Effector memory CD8-positive, alpha-beta T cell (primary cell): ENCODE measurements at places on chromosomes 4 and X.

GRCh38 chrX:72094894-72095293 is 36.8 kb downstream of the RTL5 start:
- H3K36me3 ChIP-seq = peaks cover 18% of the 10 kb centered on the region
- peak; percentile 68 for DNase-seq
- H3K27ac ChIP-seq = peak overlapping the region; percentile 92
- H3K27me3 ChIP-seq = no peaks in the 10 kb centered on the region

DNA sequence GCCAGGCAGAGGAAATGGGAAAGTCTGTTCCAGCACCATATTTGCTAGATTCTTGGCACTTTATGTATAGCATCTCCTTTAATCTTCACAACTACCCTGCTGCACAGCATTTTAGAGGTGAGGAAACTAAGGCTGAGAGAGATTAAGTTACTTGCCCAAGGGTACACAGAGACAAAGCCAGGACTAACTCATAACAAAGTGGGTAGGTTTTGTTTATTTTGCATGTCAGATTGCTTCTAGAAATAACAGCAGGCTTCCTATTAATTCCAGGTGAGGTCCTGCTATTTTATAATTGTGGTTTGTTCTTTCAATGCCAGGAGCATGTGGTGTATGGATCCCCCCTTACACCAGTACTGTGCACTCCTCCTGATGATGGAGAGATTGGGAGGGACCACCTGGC is 15.0 kb downstream of the TCEANC start:
- DNase-seq = no peak
- H3K4me3 ChIP-seq = no peak overlapping the region
- peaks cover 1% of the 10 kb centered on the region for H3K4me1 ChIP-seq

- no peaks in the 10 kb centered on the region for H3K36me3 ChIP-seq
- peaks cover 20% of the 10 kb centered on the region for H3K27me3 ChIP-seq
- DNase-seq = no peak
These were observed 67.4 kb upstream of the WDR1 start for GRCh38 chr4:10184041-10184440.

DNA sequence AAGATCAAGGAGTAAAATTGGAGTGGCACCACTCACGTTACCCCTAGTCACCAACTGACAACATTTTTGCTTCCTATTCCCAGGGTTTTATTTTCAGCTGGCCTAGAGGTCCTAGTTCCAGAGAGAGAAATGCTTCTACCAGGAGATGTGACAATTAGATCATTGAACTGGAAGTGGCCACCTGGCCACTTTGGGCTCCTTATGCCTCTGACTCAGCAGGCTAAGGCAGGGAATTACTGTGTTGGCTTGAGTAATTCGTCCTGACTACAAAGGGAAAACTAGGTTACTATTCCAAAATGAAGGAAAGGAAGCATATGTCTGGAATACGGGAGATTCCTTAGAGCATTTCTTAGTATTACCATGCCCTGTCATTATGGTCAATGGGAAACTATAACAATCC is 831.6 kb upstream of the NDST4 start:
- H3K27ac ChIP-seq = no peak overlapping the region
- H3K36me3 ChIP-seq = no peaks in the 10 kb centered on the region
- H3K4me3 ChIP-seq = no peak overlapping the region
- no peak for DNase-seq

GRCh38 chr4:158767451-158767850 is 1.4 kb upstream of the FNIP2 start:
- peak overlapping the region; percentile 96 for H3K4me3 ChIP-seq
- no peak for DNase-seq
- H3K4me1 ChIP-seq = peaks cover 21% of the 10 kb centered on the region
- H3K36me3 ChIP-seq = peaks cover 6% of the 10 kb centered on the region

- H3K36me3 ChIP-seq = no peaks in the 10 kb centered on the region
- H3K4me3 ChIP-seq = no peak overlapping the region
- no peak for DNase-seq
- no peaks in the 10 kb centered on the region for H3K27me3 ChIP-seq
- H3K27ac ChIP-seq = no peak overlapping the region
These were observed 314.5 kb upstream of the RASGEF1B start for GRCh38 chr4:81786063-81786763.

DNA sequence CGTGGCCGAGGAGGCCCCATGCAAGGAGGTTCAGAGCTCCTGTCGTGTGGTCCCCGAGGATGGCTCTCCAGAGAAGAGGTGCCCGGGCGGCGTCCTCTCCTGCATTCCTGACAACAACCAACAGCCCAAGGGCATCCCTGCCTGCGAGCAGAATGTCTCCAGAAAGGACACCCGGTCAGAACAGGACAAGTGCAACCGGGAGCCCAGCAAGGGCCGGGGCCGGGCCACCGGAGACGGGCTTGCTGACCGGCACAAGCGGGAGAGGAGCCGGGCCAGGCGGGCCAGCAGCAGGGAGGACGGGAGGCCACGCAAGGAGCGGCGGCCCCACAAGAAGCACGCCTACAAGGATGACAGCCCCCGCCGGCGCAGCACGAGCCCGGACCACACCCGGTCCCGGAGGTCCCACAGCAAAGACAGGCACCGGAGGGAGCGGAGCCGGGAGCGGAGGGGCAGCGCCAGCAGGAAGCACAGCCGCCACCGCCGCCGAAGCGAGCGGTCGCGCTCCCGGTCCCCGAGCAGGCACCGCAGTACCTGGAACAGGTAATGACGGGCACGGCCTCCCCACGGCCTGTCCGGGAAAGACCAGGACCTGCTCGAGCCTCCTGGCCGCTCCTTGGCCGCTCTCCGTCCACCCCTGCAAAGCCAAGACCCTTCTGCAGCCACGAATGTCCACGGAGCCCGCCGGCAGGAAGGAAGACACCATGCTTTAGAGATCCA is 9.8 kb downstream of the AKAP17A start:
- DNase-seq = no peak
- peak overlapping the region; percentile 51 for H3K27ac ChIP-seq
- H3K4me3 ChIP-seq = peak overlapping the region; percentile 41
- H3K4me1 ChIP-seq = peaks cover 9% of the 10 kb centered on the region
- H3K27me3 ChIP-seq = no peaks in the 10 kb centered on the region
- peaks cover 82% of the 10 kb centered on the region for H3K36me3 ChIP-seq

DNA sequence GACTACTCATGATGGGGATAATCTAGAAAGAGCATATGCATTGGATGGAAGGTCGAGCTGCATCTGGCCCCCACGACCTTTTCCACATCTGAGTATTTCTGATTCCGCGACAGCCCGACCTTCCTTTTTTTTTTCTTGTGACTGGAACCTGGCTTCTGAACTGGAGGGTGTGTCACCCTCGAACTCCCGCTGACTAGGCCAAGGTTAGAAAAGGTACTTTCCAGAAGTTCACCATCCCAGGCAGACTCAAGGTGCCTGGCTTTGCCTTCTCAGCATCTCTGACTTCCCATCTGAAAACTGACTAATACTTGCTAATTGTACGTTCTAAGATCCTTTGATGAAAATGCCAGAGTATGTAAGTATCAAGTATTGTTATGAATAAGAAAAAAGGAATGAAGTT is 49.3 kb upstream of the CD40LG start:
- H3K27me3 ChIP-seq = no peaks in the 10 kb centered on the region
- peaks cover 8% of the 10 kb centered on the region for H3K4me1 ChIP-seq
- no peak overlapping the region for H3K4me3 ChIP-seq
- no peaks in the 10 kb centered on the region for H3K36me3 ChIP-seq

DNA sequence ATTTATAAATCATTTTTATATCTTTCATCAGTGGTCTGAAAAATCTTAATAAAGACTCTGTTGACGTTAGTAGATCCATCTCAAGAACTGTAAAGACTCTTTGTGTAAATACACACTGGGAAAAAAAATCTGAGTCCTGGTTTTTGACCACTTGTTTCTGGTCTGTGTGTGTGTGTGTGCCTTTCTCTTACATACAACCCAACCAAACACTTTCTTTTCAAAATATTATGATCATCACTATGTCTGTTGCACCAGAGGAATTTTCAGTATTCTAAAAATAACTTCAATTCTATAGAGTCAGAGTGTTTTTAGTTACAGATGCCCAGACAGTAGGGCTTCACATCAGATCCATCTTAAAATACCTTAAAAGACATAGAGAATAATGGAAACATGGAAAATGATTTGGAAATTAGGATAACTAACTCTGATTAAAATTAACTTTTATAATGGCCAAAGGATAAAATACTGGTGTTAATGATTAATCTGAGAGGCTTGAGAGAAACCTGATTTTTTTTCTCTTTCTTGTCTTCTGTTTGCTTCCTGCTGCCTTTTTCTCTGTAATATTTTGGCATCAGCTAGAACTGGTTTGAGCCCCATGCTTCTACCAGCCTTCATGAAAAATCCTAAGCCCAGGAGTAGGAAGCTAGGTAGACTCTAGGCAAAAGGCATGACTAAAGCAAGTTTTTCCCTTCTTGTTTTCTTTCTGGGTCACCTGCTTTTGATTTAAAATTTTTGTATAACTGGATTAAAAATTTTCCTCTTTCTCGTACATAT is 99.7 kb downstream of the ATXN3L start:
- H3K4me3 ChIP-seq = no peak overlapping the region
- H3K4me1 ChIP-seq = no peaks in the 10 kb centered on the region
- H3K36me3 ChIP-seq = no peaks in the 10 kb centered on the region
- no peak overlapping the region for H3K27ac ChIP-seq
- no peaks in the 10 kb centered on the region for H3K27me3 ChIP-seq

GRCh38 chr4:158811216-158811540 is 42.4 kb downstream of the FNIP2 start:
- H3K27ac ChIP-seq = no peak overlapping the region
- H3K27me3 ChIP-seq = no peaks in the 10 kb centered on the region
- H3K4me3 ChIP-seq = no peak overlapping the region
- H3K4me1 ChIP-seq = peaks cover 18% of the 10 kb centered on the region
- peaks cover 5% of the 10 kb centered on the region for H3K36me3 ChIP-seq
- no peak for DNase-seq

GRCh38 chr4:7673121-7673520 is 238.4 kb upstream of the PSAPL1 start:
- DNase-seq = no peak
- peaks cover 9% of the 10 kb centered on the region for H3K4me1 ChIP-seq
- no peak overlapping the region for H3K4me3 ChIP-seq
- peaks cover 12% of the 10 kb centered on the region for H3K27me3 ChIP-seq
- H3K27ac ChIP-seq = no peak overlapping the region

DNA sequence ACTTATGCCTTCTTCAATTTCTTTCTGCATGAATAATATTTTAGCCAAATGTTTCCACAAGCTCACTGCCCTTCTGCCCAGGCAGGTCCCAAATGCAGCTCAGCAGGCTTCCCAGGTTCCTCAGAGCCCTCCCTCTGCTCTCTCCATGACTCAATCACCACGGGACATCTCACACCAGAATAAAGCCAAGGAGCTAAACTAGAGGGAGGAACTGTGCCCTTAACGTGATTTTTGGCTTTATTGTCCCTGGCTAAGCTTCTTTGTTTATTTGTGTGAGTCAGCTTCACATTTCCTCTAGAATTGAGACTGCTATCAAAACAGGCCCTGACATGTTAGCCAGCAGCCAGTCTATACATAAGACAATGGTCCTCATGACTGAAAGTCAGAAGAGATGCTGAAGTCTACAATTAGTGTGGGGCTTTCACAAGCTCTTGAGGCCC is 186.4 kb upstream of the GALNT7 start:
- DNase-seq = no peak
- H3K4me1 ChIP-seq = no peaks in the 10 kb centered on the region
- H3K36me3 ChIP-seq = no peaks in the 10 kb centered on the region
- H3K27ac ChIP-seq = no peak overlapping the region

DNA sequence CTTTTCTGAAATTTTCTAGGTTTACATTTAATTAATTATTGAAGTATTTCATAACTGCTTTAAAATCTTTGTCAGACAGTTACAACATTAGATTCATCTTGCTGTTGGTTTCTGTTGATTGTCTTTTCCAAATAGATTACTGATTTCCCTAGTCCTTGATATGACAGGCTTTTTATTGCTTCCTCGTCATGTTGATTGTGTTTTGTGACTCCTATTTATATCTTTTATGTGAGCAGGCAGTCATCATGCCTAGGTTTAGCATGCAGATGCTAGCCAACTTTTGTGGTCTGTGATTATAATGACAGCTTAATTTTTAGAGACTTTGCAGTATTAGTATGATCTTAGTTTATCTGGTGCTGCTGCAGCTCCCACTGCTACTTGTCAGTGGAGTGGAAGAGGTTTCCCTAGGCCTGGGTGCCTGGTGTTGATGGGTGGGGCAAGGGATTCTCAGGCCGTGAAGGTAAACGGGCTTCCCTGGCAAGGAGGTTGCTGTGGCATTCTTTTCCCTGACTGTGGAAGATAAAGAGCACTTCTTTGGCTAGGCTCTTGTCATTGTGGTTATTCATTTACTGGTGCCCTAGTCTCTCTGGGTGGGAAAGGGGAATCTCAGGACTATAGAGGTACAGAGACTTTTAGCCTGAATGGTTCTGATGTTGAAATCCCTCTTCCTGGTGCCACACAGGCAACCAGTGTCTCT is 65.7 kb downstream of the SERPINA7 start:
- no peak for DNase-seq
- H3K27ac ChIP-seq = no peak overlapping the region
- no peak overlapping the region for H3K4me3 ChIP-seq
- H3K4me1 ChIP-seq = no peaks in the 10 kb centered on the region

DNA sequence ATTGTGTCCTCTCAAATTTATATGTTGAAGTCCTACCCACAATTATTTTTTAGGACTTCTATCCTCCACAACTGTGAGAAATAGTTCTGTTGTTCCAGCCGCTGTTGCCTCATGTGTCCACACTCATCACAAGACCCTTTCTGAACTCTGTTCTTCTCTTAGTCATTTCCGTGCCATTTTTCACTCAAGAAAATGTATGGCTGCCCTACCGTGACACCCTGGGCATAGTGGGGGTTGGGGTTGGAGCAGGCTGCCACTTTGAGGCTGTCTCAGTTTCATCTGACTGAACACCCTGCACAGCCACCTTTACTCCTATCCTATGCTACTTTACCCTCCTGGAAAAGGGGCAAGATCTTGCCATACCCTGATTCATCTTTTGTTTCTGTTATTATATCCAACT is 319.1 kb downstream of the TENM3 start:
- no peak for DNase-seq
- H3K4me3 ChIP-seq = no peak overlapping the region
- no peaks in the 10 kb centered on the region for H3K4me1 ChIP-seq
- peaks cover 23% of the 10 kb centered on the region for H3K27me3 ChIP-seq
- no peaks in the 10 kb centered on the region for H3K36me3 ChIP-seq
- H3K27ac ChIP-seq = no peak overlapping the region

- H3K27me3 ChIP-seq = no peaks in the 10 kb centered on the region
- no peaks in the 10 kb centered on the region for H3K4me1 ChIP-seq
- H3K4me3 ChIP-seq = no peak overlapping the region
- no peaks in the 10 kb centered on the region for H3K36me3 ChIP-seq
- H3K27ac ChIP-seq = no peak overlapping the region
These were observed 77.9 kb downstream of the FAT4 start for GRCh38 chr4:125392694-125393093.

- H3K27ac ChIP-seq = peak overlapping the region; percentile 79
- no peak for DNase-seq
- no peaks in the 10 kb centered on the region for H3K27me3 ChIP-seq
- H3K36me3 ChIP-seq = peaks cover 45% of the 10 kb centered on the region
These were observed 49.1 kb downstream of the TMEM165 start for GRCh38 chr4:55444827-55445226.

GRCh38 chr4:153518001-153518400 is 51.8 kb downstream of the TMEM131L start:
- H3K36me3 ChIP-seq = peaks cover 28% of the 10 kb centered on the region
- peak overlapping the region; percentile 76 for H3K27ac ChIP-seq
- no peak for DNase-seq

GRCh38 chr4:41866799-41867677 is 68.2 kb upstream of the TMEM33 start:
- H3K27me3 ChIP-seq = peaks cover 61% of the 10 kb centered on the region
- peaks cover 15% of the 10 kb centered on the region for H3K4me1 ChIP-seq
- no peaks in the 10 kb centered on the region for H3K36me3 ChIP-seq
- peak overlapping the region; percentile 48 for H3K4me3 ChIP-seq

- H3K27me3 ChIP-seq = peaks cover 56% of the 10 kb centered on the region
- no peak for DNase-seq
- H3K4me3 ChIP-seq = no peak overlapping the region
- no peaks in the 10 kb centered on the region for H3K4me1 ChIP-seq
These were observed 87.3 kb downstream of the STPG2 start for GRCh38 chr4:98055800-98056501.
